DMS79 treated with DMSO at 0.1 percent for 48 hours (cell line): ENCODE measurements at places on chromosomes 3 and 15.

DNA sequence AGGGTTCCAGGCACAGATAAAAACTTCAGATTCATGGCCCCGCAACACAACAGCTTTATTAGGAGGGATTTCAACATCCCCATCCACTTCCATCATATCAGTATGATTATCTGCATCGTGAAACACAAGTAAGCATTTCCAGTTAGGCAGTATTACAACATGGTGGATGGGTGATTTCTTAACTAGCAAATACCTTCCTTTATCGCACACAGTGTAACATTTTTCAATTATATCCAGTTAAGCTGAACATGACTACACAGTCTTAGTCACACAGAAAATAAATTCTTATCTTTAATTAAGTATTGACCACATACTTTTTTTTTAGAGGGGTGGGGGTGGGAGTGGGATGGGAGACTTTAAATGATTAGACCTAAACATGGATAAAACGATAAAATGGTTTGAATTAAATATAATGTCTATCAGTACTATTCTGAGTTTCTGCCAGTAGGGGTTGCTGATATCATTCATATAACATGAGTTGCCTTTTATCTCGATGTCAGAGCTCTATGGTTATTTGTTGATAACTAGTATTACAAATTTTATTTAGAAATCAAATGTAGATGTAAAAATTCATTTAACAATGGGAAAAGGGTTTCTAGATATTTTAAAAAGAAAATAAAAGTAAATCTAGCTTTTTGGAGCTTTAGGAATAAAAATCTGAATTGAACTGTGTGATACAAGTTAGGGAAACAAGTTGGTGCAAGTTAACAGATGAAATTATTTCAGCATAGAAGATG lies 146.6 kb downstream of the TBL1XR1 start:
- DNase-seq = peak; percentile 36

DNA sequence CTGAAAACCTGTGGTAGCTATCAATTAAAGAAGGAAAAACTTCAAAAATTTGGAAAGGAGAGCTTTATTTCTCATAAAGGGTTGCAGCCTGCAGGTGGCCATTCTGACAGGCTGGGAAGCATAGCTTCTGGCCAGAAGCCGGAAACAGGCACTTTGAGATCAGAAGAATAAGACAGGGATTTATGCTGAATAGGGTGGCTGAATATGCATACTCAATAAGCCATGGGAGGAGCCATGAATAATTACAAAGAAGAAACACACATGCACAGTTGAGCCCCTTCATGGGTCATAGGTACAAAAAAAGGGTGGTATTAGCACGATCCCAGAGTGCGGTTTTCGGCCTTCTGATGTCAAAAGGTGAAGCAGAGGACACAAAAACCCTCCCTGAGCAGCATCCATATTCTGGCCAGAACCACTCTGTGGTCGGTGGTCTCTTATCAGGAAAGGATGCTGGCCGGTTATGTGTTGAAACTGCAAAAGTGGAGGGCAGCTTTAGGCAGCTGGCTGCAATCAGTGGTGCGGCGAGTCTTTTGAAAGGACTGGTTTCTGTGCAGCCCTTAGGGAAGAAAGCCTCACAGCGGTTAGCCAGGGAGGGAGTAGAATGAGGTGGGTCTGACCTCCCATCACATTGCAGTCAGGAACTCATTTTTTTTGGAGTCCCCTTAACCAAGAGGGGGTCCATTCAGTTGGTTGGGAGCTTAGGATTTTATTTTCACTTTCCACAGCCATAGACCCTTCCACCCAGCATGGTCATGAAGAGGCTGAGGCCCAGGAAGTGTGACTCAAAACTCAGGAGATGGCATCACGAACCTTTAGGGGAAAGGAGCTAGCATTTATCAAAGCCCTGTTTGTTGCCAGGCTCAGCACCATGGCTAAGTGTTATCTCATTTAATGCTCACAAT lies 34.7 kb upstream of the CCDC174 start:
- DNase-seq = no peak

- DNase-seq = no peak
Observed at GRCh38 chr3:139597947-139598346, 58.4 kb upstream of the RBP1 start.

- DNase-seq = no peak
Observed at GRCh38 chr3:195010551-195011100, 260.3 kb downstream of the XXYLT1 start.

GRCh38 chr15:45150481-45150880 lies 20.7 kb downstream of the DUOX1 start:
- no peak for DNase-seq

DNA sequence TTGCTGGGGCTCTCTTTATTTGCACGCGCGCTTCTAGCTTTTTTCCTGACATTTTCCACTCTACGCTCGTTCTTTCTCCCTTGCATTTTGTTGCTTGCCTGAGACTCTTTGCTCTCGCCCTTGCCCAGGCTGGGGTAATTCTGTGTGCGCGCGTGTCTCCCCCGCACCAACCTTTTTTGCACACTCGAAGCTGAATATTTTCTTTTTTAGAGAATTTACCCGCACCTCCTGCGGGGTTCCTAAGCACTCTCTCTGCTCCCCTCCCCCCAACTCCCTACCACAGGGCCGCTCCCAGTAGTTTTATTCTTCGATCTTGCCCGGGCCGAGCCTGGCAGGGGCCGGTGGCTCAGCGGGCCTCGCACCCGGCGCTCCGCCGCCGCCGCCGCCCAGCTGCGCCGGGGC lies 732 bp downstream of the FAM43A start:
- peak; percentile 55 for DNase-seq

DNA sequence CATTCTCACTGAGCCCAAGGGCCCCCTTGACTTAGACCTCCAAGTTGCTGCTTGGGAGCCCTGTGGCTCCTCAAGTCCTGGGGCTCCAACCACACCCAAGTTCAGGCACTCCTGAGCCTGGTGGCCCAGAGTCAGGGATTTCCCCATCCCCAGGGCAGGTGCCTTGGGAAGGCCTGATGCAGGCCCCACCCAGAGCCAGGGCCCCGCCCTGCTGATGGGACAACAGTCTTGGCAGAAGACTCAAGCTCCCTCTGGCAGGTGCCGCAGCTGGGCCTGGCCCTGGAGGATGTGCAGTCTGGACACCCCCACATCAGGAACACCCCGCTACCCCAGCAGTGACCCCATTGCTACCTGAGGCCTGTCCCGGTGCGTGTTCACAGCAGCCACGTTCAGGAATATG lies 17.7 kb upstream of the SHISA5 start:
- no peak for DNase-seq
